ENCODE measurements at places on chromosomes 11 and 22.

DNA sequence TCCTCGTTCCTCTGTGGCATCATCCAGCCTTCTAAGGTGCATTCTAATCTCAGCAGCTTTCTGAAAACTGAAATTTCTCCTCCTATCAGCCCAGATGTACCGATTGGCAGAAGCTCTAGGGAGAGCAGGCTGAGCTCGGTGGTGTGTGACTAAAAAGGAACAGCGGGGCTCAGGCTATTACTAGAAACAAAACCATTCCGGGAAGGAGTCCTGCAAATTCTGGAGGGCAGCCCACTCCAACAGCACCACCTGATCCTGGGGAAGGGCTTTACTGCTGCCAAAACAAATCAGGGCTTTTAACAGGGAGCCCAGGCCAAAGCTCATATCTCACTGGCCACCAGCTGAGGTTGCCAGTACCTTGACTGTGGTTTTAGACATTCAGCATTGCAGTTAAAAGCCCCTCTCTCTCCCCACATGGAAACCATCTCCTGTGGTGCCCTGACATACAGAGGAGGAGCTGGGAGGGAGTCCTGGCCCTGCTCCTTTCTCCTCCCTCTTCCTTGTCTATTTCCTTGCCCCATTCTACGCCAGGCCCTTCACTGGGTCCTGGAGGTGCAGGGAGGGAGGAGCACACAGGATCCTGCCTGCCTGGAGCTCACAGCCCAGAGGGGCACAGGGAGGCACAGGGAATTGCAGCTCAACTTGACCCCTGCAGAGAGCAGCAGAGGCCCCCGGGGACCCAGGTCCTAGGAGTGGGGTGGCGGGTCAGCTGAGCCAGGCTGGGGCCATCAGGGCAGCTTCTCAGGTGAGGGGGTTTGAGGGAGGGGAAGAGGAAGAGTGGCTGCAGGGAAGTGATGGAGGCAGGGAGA is 889 bp downstream of the PLAAT4 start:
- no peak for DNase-seq

DNA sequence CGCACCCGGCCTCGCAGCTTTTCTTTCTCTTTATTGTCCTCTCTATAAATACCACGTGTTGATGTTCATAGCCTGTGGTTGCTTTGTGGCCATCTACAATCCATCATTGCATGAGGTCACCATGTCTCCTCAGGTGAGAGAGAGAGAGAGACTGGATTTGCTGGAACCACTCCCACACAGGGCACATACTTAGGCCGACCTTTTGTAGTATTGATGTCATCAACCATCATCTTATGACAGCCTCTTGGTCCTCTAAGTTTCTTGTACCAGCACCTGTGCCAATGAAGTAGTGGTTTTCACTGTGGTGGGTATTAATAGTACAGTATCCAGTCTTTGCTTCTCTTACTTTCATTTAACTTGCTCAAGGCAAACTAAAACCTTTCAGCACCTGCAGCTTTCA is 22.8 kb upstream of the P2RY6 start:
- no peak for DNase-seq

DNA sequence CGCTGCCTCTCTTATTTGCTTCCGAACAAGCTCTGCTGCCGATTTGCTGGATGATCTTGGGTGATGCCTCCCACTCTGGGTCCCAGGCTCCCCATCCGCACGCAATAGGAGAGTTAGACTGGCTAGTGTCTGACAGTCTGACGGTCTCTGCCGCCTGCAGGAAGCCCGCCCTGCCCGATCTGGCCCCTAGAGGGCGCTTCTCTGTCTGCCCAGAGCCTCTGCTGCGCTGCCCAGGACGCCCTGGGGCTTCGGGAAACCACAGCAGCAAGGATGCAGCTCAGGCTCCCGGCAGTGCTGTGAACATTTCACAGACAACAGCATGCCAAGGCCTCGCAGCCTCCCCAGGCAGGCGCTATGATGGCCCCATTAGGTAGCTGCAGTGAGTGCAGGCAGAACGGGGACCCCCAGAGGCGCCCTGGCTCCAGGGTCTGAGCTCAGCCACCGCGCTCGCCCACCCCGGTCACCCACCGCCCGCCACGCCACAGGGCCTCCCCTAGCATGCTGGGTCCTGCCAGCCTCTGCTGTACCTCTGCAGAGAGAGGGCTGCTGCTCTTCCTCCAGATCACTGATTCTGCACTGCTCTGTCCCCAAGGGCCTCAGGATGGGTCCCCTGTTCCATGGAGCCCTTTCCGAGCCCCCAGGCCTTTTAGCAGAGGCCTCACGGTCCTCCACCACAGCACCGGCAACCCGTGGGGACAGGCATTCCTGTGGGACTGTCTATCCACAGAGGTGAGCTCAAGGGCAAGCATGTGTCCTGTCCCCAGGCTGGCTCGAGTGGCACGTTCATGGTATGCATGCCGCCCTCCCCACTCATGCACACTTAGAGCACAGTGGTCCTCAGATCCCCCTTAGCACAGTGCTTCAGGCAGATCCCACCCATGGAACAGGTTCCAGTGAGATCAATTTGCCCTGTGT is 4.3 kb upstream of the BAIAP2L2 start:
- peak; percentile 47 for DNase-seq

DNA sequence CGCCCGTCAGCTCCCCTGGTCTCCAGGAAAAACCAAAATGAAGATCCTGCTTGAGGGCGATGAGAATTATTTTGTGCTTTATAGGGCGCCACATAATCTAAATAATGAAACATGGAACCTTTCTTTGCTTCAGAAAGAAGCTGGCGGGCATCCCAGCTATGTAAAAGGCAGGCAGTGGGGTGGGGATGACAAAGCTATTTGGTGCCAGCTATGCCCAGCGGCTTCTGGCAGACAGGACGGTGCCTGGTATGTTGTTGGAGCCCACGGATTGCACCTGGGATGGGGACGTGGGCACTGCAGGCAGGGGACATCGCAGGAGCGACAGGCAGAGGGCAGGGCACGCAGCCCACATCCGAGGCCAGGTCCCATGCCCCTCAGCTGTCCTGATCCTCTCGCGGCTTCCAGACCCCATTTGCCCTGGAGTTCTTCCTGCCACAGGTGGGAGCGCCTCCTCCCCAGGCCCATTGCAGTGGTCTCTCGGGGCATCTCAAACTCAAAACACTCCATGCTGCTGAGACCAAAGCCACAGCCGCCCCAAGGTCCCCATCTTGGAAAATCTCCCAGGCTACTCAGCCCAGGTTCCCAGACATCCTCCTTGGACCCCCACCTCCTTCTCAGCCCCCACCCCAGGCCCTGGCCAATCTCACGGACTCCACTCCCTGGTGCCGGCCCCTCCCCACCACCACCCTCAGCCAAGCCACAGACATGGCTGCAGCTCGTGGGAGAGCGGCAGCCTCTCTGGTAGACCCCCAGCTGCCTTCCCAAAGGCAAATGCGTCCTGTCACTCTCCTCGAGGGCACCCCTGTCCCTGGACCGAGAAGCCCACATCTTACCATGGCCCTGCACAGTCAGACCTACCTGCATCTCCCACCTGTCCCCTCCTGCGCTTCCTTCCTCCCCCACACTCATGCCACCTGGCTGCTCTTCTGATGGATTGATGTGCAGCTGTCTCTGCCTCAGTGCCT is 45.7 kb downstream of the SHISAL1 start:
- DNase-seq, result no peak

GRCh38 chr11:20388096-20389055 is 860 bp downstream of the PRMT3 start:
- peak; percentile 13 for DNase-seq

DNA sequence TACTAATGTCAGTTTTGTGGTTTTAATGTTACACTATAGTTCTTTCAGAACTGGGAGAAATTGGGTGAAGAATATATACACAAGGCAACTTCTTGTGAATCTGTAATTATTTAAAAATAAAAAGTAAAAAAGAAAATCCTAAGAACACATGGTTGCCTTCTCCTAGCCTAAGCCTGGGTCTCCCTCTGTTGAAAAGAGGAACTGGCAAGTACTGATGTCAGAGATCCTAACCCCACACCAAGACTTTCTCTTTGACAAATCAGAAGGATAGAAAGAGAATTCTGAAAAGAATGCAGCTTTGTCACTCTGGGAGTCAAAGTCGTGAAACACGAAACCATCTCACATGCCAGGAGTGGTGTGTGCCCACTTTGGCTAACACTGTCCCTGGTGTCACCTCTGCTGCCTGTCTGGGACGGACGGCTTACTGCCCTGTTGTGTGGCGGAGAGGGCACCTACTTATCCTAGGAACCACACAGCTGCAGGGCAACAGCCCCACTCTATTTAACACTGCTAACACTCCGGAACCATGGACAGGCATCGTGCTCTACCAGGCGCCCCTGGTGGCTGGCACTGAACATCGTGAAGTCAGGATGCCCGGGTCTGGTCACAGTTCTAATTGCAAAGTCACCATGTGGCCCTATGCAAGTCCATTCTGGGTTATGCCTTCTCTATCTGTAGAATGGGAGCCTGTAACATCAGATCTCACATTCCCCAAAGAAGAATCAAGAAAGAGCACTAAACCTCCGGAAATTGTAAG is 108.7 kb upstream of the CD82 start:
- no peak for DNase-seq

- peak; percentile 35 for DNase-seq
Observed at GRCh38 chr22:36541831-36542411, 13.0 kb upstream of the EIF3D start.

DNA sequence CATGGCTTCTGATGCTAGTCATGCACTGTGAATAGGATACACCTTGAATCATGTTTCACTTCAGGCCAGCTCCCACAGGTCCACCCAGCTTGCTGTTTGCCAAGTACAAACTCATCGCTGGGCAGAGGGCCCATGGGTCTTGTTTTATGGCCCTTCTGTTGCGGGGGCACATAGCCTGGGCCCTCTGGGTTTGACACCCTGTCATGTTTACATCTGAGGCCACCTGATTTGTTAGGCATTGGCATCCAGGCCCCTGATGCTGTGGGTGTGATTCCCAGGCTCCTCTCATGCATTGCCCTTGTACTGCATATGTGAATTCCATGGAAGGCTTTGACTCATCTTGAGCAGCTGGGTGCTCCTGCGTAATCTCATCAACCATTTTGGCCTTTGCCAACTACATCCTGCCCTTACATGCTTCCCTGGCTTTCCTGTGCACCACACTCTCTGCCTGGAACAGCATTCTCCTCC is 32.6 kb downstream of the PPFIBP2 start:
- DNase-seq, result no peak

- DNase-seq, result no peak
Observed at GRCh38 chr11:30786256-30787110, 200.3 kb upstream of the MPPED2 start.

DNA sequence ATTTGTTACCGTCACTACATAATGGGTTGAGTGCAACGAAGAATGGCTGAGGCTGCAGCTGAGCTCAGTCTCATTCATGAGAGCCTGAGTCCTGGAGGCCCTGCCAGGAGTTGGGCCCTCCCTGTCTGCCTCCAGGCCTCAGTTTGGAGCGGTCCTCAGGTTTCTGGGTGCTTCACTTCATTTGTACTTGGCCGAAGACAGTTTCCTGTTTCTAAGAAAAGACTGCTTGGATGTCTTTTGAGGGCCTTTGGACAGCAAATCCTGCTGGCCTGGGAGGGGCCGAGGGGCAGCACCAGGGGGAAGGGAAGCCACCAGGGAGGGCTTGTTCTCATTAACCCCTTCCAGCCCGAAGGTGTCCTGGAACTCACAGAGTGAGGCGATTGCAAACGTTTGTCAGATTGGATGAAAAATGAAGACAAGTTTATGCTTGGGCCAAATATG is 163.1 kb downstream of the ETS1 start:
- no peak for DNase-seq

- no peak for DNase-seq
Observed at GRCh38 chr11:115896084-115896483, 391.9 kb upstream of the CADM1 start.

DNA sequence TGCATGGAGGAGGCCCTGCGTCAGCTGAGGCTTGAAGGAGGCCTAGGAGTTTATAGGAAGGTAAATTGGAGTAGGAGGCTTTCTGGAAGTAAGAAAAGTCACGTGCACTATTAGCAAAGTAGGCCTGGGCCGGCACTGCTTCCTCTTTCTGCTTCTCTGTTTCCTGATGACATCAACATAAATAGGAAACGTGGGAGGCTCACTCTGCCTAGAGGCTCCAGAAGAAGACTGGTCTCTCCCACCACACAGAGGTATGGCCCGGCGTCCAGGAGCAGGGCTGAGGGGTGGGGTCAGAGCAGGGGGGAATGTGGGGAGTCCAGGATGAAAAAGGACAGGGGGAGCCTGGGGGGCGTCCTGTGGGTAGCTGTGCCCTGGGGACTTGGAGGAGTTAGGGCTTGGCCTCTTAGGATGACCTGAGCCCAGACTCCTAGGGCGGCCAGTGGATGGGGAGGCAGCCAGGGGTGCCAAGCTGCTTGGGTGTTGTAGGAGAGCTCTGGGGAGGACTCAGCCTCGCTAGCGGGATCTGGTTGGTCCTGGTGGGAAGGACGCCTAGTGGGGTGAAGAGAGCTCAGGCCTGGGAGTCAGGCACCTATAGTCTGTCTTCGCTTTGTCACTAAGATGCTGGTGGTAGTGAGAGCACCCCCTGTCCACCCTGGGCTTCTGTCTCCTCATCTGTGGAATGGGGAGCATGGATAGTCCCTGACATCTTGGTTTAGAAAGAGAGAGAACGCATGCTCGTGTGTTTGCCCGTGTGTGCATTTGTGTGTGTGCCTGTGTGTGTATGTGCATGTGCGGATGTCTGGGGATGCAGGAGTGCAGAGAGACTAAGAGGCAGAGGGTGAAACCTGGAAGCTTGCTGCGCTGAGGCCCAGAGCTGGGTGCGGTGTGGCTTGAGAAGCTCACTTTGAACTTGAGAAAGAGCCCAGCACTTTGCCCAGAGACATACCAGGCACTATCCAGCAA is at the start of gene CSF2RB:
TSS of gene CSF2RB (plus strand) at position 202 of the 963 bp plus-strand sequence. CDS start 8,580 bp downstream, outside the sequence.
- DNase-seq, result no peak

DNA sequence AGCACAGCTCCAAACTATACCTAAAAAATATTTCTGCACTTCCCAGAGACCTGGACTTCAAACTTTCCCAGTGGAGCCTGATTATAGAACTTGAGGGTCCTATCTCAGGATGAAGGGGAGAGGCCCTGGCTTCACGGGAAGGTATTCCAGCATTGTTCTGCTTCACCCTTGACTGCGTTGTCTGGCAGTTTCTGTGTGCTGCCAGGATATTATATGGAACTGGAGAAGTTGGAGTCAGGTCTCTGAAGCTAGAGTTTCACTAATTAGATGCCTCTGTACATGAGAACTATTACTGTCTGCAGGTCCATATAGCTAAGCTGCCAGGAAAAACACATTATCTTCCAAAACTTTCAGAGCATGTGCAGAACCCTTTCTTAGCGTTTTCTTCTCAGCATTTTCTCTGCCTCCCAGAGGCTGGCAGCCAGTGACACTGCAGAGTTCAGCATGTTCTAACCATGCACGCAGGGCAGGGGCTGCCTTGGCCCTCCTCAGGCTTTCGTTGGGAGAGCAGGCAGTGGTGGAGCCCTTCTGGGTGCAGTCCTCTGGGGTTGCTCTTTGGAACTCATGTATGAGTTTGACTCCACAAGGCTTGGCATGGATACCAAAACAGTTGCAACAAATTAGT is 99.3 kb downstream of the CWC15 start:
- no peak for DNase-seq
